ENCODE measurements at places on chromosomes 7 and 10.

- no peak for DNase-seq
These were observed 60.2 kb downstream of the SGCE start for GRCh38 chr7:94595717-94596116.

GRCh38 chr7:141640239-141640840 lies 61.6 kb downstream of the DENND11 start:
- DNase-seq: no peak

- no peak for DNase-seq
These were observed 98.7 kb downstream of the PRTFDC1 start for GRCh38 chr10:24853661-24854060.

GRCh38 chr7:46192271-46192670 lies 271.2 kb upstream of the IGFBP3 start:
- no peak for DNase-seq

- no peak for DNase-seq
These were observed 53.9 kb downstream of the WIPF3 start for GRCh38 chr7:29860186-29860585.

- no peak for DNase-seq
These were observed 128.3 kb downstream of the TCF7L2 start for GRCh38 chr10:113078282-113078907.

- no peak for DNase-seq
These were observed 1.4 kb downstream of the ST8SIA6 start for GRCh38 chr10:17453035-17453372.

GRCh38 chr10:6269432-6269831 lies 66.7 kb downstream of the PFKFB3 start:
- DNase-seq: no peak

GRCh38 chr10:91284486-91285090 lies 64.1 kb downstream of the PCGF5 start:
- no peak for DNase-seq

- no peak for DNase-seq
These were observed 5.2 kb downstream of the EBF3 start for GRCh38 chr10:129958629-129959543.

GRCh38 chr10:49426490-49427360 lies 30.8 kb upstream of the DRGX start:
- DNase-seq: no peak

DNA sequence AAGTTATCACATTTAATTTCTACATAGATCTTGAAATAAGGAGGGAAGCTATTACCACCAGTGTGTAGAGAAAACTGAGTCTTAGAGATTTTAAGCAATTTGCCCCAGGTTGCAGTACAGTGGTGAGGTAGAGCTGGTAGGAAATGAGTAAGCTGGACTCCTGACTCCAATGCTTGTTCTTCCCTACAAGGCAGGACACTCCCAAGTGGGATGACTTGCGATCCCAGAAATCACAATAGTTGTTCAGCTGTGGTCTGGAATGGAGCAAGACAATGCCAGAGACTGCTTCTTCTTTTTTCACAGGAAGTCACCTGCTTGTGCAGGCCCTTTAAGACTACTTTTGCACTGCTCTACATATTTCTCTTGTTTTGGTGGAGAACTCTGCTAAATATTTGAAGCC lies 327.2 kb upstream of the BMPER start:
- DNase-seq: no peak

DNA sequence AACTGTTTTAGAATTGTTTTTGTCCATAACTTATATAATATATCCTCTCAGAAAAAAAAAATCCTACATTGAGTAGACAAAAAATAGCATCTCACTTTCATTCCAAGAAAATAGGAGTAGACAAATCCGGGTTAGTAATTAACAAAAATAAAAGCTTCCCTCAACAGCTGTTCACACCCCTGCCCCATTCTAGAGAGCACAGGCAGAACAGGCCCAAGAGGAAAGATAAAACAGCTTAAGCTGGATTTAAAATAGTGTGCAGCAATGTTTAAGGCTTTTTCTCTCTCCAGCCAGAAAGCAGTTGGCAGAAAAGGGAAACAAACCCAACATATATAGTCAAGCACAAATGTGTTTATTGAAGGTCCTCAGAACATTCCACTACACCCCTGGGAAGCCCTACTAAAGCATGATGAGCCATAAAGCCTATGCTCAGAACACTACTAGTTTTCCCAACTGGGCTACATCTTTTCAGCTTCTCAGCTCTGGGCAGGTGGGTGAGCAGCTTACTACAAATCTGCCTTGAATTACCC lies 189.9 kb downstream of the MTERF1 start:
- DNase-seq: no peak

Measured in NCI-H2171 treated with DMSO at 0.1 percent for 48 hours (cell line).